Bone marrow (tissue), 2 donors: ENCODE measurements at places on chromosomes 3 and 15.

- no peak for DNase-seq
Observed at GRCh38 chr3:87901141-87901540, 157.7 kb downstream of the CGGBP1 start.

DNA sequence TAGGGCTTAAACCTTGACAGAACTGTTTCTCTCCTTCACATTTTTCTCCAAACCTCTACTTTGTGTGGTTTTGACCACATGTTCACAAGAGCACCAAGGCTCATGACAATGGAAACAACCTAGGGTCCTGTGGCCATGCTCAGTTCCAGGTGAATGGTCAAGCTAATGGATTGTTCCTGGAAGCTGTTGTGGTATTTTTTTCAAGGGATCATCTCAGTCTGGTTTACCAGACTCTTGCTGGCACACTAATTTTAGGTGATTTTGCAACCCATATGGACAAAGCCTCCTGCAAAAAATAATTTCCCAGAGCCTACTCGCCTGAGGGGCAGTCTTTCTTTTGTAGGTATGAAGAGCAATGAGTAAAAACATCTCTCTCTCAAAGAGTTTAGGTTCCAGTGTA lies 67.2 kb downstream of the LSAMP start:
- no peak for DNase-seq

- no peak for DNase-seq
Observed at GRCh38 chr15:99438691-99439523, 126.9 kb upstream of the MEF2A start.

GRCh38 chr3:12553921-12554391 lies 2.9 kb upstream of the MKRN2 start:
- peak; percentile 35 for DNase-seq

DNA sequence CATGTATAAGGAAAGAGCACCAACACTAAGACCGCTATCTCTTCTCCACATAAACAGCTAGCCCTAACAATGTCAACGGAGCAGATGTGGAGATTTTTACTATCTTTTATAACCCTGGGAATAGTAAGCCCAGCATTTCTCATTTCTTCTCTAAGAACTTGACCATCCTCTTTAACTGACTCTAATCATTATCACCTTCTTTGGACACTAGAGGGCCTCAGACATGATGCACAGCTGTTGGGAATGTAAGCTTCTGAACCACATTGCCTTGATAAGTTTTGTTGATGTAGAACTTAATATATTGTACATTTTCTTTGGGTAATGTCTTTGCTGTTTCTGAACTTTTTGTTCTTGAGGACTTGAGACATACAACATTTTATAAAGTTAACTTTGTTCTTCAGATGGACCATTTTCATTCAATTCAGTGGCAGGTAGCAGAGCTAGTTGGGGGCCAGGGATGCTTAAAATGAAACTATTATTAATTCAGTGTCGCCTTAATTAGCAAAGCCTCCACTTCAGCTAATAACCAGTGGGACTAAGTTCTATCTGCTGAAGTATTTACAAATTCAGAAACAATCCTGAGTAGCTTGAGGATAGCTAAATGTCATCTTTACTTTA lies 9.6 kb upstream of the TAGLN3 start:
- DNase-seq: no peak

- no peak for DNase-seq
Observed at GRCh38 chr15:22257047-22258008, 177.0 kb downstream of the OR4M2 start.

- DNase-seq: no peak
Observed at GRCh38 chr3:36688815-36689214, 75.5 kb downstream of the DCLK3 start.

- no peak for DNase-seq
Observed at GRCh38 chr3:57961828-57962447, 46.3 kb upstream of the FLNB start.

GRCh38 chr15:33163816-33164215 lies 30.7 kb downstream of the FMN1 start:
- no peak for DNase-seq

- DNase-seq: no peak
Observed at GRCh38 chr3:37221407-37221806, 47.0 kb upstream of the LRRFIP2 start.

DNA sequence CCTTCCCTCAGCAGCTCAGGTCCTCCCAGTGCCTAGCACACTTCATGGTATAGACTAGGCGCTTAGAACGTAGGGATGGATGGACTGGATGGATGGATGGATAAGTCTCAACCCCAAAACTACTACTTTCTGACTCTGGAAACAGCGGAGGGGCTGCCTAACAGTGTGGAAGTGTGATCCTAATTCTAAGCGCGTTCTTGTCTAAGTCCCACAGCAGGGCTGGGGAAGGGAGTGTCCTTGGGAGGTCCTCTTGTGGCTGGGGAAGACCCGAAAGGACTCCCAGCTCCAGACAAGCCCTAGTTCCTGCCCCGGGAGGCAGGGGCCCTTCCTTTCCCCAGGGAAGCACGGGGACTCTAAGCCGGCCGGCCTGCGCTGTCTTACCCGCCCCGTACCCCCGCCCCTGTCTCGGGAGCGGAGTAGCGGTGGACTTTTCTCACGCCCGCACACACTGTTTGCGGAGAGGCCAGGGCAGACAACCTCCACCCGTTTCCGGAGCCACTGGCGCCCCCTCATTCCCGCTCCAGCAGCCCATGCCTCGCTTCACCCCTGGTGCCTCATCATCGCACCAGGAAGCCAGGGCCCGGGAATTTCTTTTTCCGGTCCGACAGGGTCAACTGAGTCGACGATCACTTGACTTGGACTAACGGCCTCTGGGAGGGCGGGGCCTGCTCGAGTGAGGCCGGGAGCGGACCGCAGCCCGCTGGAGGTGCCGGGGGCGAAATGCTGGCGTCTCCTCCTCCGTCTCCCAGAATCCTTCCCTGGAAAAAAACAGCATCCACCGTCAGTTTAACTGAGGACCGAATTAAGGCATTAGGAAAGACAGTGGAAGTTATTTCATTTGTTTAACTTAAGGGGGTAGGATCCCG lies 133.3 kb downstream of the TBC1D2B start:
- peak; percentile 30 for DNase-seq

DNA sequence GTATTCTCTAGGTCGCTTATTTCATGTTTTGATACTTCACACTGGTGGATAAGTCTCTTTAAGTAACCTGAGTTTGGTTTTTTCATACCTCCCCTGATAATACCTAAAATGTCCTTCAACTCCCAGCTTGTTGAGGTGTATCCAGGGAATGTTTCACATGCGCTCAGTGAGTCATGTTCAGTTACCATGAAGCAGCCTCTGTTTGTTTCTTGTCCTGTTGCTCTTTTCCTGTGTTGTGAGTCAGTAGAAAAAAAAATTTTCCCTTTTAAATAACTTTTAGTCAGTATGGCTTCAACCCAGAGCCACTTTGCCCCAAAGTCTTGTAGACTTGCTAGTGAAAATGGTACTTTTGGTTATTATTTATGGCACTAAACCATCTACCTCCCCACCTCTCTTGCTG lies 278.4 kb upstream of the ZPLD1 start:
- no peak for DNase-seq

DNA sequence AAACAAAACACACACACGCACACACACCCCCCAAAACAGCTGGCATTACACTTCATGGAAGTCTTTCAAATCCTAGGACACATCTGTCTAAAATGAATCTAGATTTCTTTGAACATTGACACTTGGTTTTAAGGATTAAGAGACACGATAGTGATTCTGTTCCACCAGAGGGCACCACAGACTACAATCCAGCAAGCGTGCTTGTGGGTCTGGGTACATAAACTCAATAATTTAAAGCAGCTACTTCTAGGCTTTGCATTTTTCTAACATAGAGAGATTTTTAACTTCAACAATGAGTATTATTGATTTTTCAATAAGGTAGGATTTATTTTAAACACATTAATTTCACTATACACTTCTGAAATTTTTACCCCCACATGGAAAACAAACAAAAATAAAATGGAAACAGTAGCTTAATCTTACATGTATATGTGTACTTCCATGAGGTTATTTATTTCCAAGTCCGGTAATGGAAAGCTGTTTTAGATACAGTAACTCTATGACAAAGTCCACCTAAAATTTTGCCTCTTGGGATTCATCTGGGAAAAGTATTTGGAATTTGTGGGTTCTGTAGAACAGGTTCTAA lies 564.0 kb upstream of the TGFBR2 start:
- no peak for DNase-seq

GRCh38 chr3:52784021-52784621 lies 6.7 kb downstream of the ITIH1 start:
- DNase-seq: no peak

- no peak for DNase-seq
Observed at GRCh38 chr3:171687064-171687463, 123.2 kb downstream of the PLD1 start.

DNA sequence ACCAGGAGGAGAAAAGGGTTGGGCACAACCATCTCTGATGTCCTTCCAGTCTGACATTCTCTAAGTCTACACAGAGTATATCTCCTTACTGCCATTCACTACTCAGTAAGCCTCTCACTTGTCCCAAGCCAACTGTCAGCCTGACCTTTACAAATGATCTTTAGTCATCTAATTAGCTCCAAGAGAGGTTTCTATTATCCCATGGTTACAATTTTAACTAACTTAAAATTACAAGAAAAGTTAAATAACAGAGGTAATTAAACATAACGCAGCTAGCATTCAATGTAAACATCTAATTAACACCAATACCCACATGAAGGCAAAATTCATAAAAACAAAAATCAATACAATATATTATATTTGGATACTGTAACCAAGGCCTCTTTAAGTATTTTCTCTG lies 126.9 kb downstream of the LSAMP start:
- no peak for DNase-seq

DNA sequence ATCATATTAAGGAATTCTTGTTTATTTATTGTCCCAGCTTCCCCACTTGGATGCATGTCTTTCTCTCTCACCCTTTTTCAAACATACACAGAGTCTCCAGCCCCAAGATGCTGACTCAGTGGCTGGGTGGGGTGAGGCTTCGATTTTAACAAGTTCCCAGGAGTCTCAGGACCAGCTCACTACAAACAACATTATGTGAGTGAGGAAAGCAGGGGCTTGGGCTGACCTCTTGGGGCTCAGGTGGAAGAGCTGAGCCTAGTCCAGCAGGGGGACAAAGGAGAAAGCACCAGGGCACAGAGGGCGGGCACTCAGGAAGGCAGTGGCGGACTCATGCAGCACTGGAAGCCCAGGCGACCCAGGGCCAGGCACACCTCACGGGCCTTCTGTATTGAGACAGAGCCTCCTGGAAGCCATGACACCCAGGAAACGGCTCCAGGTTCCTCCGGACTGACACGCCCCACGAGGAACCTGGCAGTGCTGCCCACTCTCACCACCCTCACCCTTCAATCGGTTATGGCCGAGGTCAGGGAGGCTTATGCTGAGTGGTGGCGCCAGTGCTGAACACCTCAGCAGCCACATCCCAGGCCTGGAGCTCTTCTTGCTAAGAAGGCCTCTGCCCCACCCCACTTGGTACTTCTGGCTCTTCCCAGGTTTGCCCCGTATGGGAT lies 97.4 kb downstream of the LRIG1 start:
- no peak for DNase-seq

DNA sequence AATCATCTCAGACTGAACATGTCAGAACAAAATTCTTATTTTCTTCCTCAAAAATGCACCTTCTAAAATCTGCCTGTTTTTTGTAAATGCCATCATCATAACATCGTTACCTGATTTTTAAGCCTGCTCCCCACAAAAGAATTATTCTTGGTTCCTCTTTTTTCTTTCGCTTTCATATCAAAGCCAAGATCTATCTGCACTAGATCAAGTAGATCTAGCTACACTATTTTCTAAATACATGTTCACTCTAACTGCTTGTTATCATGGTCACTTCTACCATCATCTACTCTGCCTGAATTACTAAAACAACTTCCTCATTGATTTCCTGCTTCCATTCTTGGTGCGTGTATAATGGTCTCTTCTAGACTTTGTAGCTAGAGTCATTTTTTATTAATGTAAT lies 217.7 kb downstream of the ARPP21 start:
- DNase-seq: peak; percentile 55

DNA sequence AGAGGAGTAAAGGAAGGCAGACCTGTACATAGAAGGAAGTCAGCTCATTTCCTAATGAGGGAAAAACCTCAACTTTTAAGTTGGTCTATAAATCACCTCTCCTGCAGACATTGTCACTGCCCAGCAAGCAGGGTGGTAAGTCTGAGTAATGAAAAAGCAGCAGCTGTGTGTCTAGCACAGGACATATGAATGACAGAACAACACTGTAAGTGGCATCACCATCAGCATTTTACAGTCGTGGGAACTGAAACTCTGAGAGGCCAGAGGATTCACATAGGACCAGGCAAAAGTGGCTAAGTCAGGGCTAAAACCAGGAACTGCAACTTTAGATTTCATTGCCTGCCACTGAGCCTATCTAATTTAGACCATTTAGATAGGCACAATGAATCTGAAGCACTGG lies 235.6 kb downstream of the CLSTN2 start:
- no peak for DNase-seq

DNA sequence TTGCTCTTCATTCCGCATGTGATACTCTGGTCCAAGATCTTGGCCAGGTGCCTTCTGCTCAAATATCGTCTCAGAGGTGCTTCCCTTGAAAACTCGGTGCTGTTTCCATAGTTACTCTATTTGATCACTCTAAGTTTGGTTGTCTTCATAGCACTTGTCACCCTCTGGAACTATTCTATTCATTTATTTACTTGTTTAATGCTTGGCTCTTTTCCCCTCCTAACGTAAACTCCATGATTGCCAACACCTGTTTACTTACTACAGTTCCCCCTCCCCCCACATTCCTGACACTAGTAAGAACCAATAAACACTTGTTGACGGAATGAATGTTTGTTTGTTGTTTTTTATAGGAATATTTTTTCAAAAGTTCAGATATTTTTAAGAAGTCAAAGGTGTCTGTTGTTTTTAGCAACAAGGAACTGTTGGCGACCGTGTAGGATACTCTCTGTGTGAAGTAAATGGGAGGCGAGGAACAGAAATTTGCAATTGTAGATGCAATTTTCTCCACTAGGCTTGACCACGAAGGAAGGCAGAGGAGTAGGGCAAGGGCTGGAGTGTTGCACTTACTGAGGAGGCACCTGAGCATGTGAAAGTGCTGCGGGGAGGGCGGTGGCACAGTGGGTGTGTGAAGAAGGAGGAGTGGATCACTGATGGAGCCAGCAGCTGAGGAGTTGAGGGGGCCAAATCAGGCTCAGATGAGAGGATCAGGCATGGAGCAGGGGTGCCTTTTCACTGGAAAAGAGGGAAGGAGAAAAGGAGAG lies 48.4 kb downstream of the MOBP start:
- no peak for DNase-seq

- DNase-seq: no peak
Observed at GRCh38 chr3:66076861-66077470, 38.2 kb upstream of the MAGI1 start.

- DNase-seq: no peak
Observed at GRCh38 chr15:47742334-47742733, 25.0 kb downstream of the SEMA6D start.

- DNase-seq: no peak
Observed at GRCh38 chr3:141278196-141279076, 46.8 kb downstream of the PXYLP1 start.

DNA sequence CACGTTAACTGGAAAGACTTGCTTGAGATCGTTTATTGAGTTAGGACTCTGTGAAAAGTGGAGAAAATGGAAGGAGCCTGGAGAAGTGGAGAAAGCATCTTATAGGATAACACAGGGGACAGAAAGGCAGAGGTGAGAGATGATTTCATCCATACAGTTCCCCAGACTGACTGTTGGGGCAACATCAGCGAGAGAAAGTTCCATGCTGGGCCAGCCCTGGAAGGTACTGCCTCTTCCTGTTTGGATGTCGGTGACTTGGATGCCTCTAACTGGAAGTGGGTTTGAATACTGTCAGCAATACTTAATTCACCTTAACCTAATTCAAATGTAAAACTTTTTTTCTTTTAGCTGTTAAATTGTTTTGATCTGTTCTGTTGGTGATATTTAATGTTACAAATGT lies 32.3 kb downstream of the ATP13A5 start:
- DNase-seq: no peak

GRCh38 chr15:48046813-48047438 lies 73.9 kb upstream of the SLC24A5 start:
- DNase-seq: no peak
